Cardiac muscle cell (in vitro differentiated cells and primary cell): ENCODE measurements at places on chromosomes 1 and 21. TPM values are rescaled to one million over a fixed set of nuclear protein-coding genes. Genes with fewer than 3 reads are reported as not detected.

DNA sequence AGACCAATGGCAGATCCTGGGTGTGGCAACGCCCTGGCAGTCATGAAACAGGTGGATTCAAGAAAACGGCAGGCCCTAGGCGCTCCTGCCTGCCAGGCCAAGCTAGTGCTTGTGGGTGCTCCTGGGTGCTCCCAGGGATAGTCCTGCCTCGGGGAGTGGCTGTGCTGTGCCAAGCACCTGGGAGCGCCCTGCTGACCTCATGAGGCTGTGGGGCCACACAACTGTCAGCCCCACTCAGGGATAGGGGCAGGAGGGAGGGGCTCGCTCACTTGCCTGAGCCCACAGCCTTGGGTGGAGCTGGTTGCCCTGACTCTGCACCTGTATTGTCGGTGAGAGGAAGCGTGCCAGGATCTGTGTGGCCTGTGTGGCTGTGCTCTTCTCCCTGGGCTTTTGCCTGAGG is 9.4 kb downstream of the SNAP47 start:
- no peak overlapping the region for H3K4me3 ChIP-seq
- no peak overlapping the region for H3K27ac ChIP-seq
- no peaks in the 10 kb centered on the region for H3K4me1 ChIP-seq
- no peaks in the 10 kb centered on the region for H3K36me3 ChIP-seq

GRCh38 chr1:205491794-205492193 is 12.7 kb upstream of the CDK18 start:
- no peaks in the 10 kb centered on the region for H3K36me3 ChIP-seq
- H3K4me1 ChIP-seq: peaks cover 7% of the 10 kb centered on the region
- H3K27ac ChIP-seq: no peak overlapping the region
- no peak overlapping the region for H3K4me3 ChIP-seq
- no peaks in the 10 kb centered on the region for H3K27me3 ChIP-seq

DNA sequence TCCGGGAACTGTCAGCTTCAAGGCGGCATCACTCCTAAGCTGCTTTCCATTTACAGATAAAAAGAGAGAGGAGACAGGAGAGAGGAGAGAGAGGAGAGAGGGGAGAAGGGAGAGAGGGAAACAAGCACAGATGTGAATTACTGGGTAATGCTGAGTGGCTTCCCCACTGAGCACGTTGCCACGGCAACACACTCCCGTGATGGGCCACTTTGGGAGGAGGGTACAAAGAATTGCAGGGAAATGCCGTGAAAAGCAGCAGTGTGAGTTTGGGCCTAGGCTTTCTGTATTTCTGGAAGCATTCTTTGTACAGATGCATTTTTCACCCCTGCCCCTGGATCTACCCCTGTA is 128.0 kb upstream of the IRF2BP2 start:
- no peaks in the 10 kb centered on the region for H3K36me3 ChIP-seq
- DNase-seq: no peak
- no peak overlapping the region for H3K4me3 ChIP-seq
- peaks cover 16% of the 10 kb centered on the region for H3K4me1 ChIP-seq

CLK2 gene
- 57.3 and 65.3 TPM in 2 replicates for total RNA-seq
